ENCODE measurements at places on chromosomes 16 and 17. TPM values are rescaled to one million over a fixed set of nuclear protein-coding genes. Genes with fewer than 3 reads are reported as not detected.

The CDRT15L2 gene
- not detected for polyA plus RNA-seq

The EVPL gene
- 3.9 TPM for polyA plus RNA-seq

The SLC38A8 gene
- 0.66 TPM for polyA plus RNA-seq

The CA4 gene
- 6.9 TPM for polyA plus RNA-seq

The KRT24 gene
- polyA plus RNA-seq, result 1.9 TPM

The WSCD1 gene
- 1.1 TPM for polyA plus RNA-seq

The CES1 gene
- polyA plus RNA-seq, result 16.6 TPM

The ANKS3 gene
- 34.0 TPM for polyA plus RNA-seq

The IGSF6 gene
- polyA plus RNA-seq, result 16.2 TPM

The TPSB2 gene
- 15.5 TPM for polyA plus RNA-seq

The PITPNM3 gene
- 0.52 TPM for polyA plus RNA-seq

The CCL11 gene
- polyA plus RNA-seq, result 0.87 TPM

The AANAT gene
- 0.14 TPM for polyA plus RNA-seq

The NOTUM gene
- 0.25 TPM for polyA plus RNA-seq

The INO80E gene
- polyA plus RNA-seq, result 84.5 TPM

The SPEM1 gene
- polyA plus RNA-seq, result not detected

The ABCC11 gene
- polyA plus RNA-seq, result 0.23 TPM

The TUBB3 gene
- polyA plus RNA-seq, result 10.6 TPM

The PDIA2 gene
- polyA plus RNA-seq, result 1.8 TPM

The HOXB8 gene
- 0.07 TPM for polyA plus RNA-seq

The CD79B gene
- 34.1 TPM for polyA plus RNA-seq

The PTX4 gene
- polyA plus RNA-seq, result 0.05 TPM

The DNASE1L2 gene
- polyA plus RNA-seq, result 3.5 TPM

The CYTH1 gene
- polyA plus RNA-seq, result 91.7 TPM

The ITGAL gene
- polyA plus RNA-seq, result 51.3 TPM

The CTRB2 gene
- 0.59 TPM for polyA plus RNA-seq

The SLC5A11 gene
- polyA plus RNA-seq, result 0.14 TPM

The CACNG3 gene
- polyA plus RNA-seq, result 0.07 TPM

The SEPTIN1 gene
- 337 TPM for polyA plus RNA-seq

The CIAO3 gene
- 60.4 TPM for polyA plus RNA-seq

The CDC6 gene
- polyA plus RNA-seq, result 1.3 TPM

The RNF227 gene
- 5.8 TPM for polyA plus RNA-seq

The KCNAB3 gene
- 8.9 TPM for polyA plus RNA-seq

The KRTAP4-1 gene
- not detected for polyA plus RNA-seq

The OR1F1 gene
- polyA plus RNA-seq, result 0.02 TPM

The CCL23 gene
- 4.2 TPM for polyA plus RNA-seq

The HSD17B1 gene
- 6.1 TPM for polyA plus RNA-seq

The SLC9A5 gene
- polyA plus RNA-seq, result 1.1 TPM

The UTS2R gene
- 0.07 TPM for polyA plus RNA-seq

The FOXJ1 gene
- 0.75 TPM for polyA plus RNA-seq

The KLHL10 gene
- polyA plus RNA-seq, result 0.14 TPM

The PERCC1 gene
- 0.07 TPM for polyA plus RNA-seq

The IGFALS gene
- 1.9 TPM for polyA plus RNA-seq

The CALB2 gene
- polyA plus RNA-seq, result 0.78 TPM

The CDRT15 gene
- 0.09 TPM for polyA plus RNA-seq

The SLC52A1 gene
- polyA plus RNA-seq, result 0.96 TPM

The C16orf92 gene
- polyA plus RNA-seq, result not detected

The ANKRD40CL gene
- polyA plus RNA-seq, result 0.05 TPM

All from thymus (tissue), 14 donors.